ENCODE measurements at places on chromosomes 5 and 9. TPM values are rescaled to one million over a fixed set of nuclear protein-coding genes. Genes with fewer than 3 reads are reported as not detected.

- H3K4me3 ChIP-seq = no peak overlapping the region
- no peaks in the 10 kb centered on the region for H3K36me3 ChIP-seq
- H3K4me1 ChIP-seq = no peaks in the 10 kb centered on the region
- DNase-seq = peak; percentile 9
- peak overlapping the region; percentile 56 for H3K27ac ChIP-seq
These were observed 287.8 kb upstream of the RASA1 start for GRCh38 chr5:86979811-86980411.

DNA sequence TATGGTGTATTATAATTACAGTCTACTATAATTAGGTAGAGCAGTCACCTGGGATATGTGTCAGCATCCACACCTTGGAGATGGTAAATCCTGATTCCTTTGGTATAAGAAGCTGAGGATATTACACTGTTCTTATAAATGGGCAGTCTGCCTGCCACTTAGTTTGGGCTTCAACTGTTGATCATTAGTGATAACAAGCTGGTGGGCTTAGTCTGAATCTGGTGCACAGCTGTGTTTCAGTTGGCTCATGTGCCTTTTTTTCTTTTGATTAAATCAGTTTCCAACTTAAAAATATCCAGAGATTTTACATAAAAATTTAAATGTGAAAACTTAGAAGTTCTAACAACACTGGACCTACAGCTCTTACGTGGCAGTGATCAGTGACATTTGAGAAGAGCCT, 21.2 kb downstream of the LVRN start:
- no peak for DNase-seq
- no peak overlapping the region for H3K27ac ChIP-seq
- no peaks in the 10 kb centered on the region for H3K36me3 ChIP-seq
- H3K27me3 ChIP-seq = no peaks in the 10 kb centered on the region
- H3K4me3 ChIP-seq = no peak overlapping the region
- H3K4me1 ChIP-seq = peaks cover 7% of the 10 kb centered on the region

DNA sequence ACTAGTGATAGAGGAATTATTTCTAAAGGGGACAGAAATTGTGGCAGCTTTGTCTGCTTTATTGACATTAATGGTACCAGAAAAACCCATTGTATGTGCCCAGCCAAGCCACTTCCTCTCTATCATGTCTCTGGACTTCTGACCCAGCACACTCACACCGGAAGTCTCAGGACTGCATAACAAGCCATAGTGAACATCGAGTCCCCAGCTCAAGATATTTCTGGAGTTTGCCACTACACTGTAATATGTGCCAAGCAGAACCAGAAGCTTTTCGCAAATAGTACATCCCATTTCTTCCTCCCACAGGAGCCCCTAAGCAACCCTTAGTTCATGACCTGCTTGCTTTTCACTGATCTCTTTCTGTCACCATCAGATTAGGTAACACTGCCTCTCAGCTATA, 187.4 kb upstream of the GHR start:
- no peak for DNase-seq
- no peaks in the 10 kb centered on the region for H3K36me3 ChIP-seq
- no peaks in the 10 kb centered on the region for H3K27me3 ChIP-seq
- H3K4me3 ChIP-seq = no peak overlapping the region
- no peaks in the 10 kb centered on the region for H3K4me1 ChIP-seq
- no peak overlapping the region for H3K27ac ChIP-seq

- H3K4me3 ChIP-seq = peak overlapping the region; percentile 62
- peaks cover 34% of the 10 kb centered on the region for H3K4me1 ChIP-seq
- peaks cover 37% of the 10 kb centered on the region for H3K27me3 ChIP-seq
- DNase-seq = no peak
- H3K36me3 ChIP-seq = no peaks in the 10 kb centered on the region
These were observed 11.2 kb downstream of the LMX1B start for GRCh38 chr9:126624912-126625311.

Gene NTNG2
- total RNA-seq = 7.6 TPM

GRCh38 chr9:23850690-23851629, 24.9 kb upstream of the ELAVL2 start:
- peak overlapping the region; percentile 49 for H3K4me3 ChIP-seq
- peaks cover 23% of the 10 kb centered on the region for H3K4me1 ChIP-seq
- peaks cover 24% of the 10 kb centered on the region for H3K27me3 ChIP-seq
